ENCODE measurements at places on chromosomes 7 and 10.

DNA sequence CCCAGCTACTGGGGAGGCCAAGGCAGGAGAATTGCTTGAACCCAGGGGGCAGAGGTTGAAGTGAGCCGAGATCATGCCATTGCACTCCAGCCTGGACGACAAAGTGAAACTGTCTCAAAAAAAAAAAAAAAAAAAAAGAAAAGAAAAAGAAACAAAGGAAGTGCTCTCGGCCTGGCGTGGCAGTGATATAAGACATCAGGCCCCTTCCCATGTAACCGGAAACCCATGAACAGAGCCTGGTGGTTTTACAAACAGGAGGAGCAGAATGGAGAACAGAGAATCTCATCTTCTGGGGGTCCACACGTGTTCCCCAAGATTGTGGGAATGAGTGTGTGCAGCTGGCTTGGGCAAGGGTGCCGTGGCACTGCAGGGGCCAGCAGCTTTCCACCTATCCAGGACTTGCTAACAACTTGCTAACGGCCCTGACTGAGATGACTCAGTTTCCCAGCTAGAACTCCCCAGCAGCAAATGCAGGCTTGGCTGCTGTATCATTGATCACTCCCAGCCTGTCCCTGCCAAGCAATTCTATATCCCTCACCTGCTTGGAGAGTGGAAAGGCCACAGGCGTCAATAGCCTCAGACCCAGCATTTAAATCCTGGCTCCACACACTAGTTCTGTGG lies 103.0 kb downstream of the COL26A1 start:
- DNase-seq: no peak

DNA sequence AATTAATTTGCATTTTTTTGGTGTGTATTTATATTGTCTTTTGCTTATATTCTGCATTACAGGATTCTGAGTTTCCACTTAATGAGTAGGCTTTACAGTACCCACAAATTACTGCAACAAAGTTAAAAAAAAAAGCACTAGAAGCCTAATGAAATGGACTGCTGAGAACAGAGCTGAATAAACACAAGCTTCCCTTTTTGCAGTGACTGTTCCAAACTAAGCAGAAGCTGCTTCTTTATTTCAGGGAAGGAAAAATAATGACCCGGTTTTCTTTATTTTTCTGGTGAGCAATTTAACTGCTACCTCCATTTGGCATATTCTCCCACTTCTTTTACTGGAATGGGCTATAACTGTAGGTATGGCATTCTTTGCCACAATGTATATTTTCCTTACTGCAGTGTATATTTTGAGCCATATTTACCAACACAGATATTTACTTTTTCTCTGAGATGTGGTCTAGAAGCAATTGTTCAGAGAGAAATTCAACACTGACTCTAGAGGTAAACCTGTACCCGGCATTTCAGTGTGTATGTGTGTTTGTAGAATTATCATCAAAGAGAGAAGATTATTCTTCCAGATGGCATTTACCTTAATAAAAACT lies 56.9 kb downstream of the HDAC9 start:
- no peak for DNase-seq

DNA sequence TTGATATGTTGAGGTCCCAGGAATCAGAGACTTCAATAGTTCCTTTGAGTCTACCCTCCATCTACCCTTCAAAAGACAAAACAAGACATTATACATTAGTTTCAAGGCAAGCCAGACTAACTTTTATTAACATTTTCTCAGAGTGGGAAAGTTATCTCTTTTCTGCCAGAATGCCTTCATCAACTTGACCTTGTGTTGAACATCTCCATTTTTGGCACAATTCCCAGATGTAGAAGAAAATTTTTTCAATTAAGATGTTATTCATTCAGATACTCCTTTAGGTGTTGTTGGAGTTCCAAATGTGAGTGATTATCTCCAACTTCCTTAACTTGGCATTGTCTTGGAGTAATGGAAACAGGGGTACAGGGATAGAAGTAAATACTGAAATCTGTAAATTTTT lies 59.1 kb downstream of the NRF1 start:
- no peak for DNase-seq

GRCh38 chr7:142413280-142414000 lies 155.6 kb upstream of the PRSS58 start:
- DNase-seq: no peak

- DNase-seq: no peak
Measured at GRCh38 chr7:108112683-108113082, 17.5 kb downstream of the LAMB4 start.

GRCh38 chr7:4074407-4074806 lies 607.7 kb upstream of the FOXK1 start:
- no peak for DNase-seq

DNA sequence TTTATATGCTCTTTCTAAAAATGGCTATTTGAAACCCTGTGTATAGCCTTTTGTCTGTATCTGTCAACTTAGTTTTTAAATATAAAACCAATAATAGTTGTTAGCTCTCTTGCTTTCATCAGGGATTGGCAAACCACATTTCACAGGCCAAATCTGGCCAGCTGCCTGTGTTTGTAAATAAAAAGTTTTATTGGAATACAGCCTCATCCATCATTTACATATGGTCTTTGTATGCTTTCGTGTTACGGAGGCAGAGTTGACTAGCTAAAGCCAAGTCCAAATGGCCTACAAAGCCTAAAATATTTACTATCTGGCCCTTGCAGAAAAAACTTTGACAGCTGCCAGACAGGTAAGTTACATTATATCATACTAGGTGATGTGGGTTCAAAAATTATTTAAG lies 235.0 kb downstream of the BICC1 start:
- DNase-seq: no peak

- DNase-seq: no peak
Measured at GRCh38 chr10:132624061-132624846, 86.7 kb downstream of the INPP5A start.

DNA sequence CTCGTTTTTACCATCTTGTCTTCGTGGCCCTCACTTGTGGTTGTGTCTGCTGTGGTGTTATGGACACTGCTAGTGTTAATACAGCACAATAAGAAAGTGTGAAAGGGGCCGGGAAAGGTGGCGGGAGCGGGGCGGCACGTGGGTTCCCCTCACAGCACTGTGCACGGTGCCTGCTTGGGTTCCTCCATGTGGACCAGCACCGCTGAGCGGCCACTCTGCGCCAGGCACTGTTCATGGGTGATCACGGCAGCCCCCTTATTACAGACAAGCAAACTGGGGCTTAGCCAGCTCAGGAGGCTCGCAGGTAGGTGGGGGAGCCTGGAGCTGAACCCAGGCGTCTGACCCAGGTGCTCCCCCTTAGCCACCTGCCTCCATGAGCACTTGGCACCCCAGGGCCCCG lies 12.2 kb downstream of the SUN1 start:
- DNase-seq: no peak

GRCh38 chr10:93458821-93459257 lies 23.3 kb downstream of the MYOF start:
- no peak for DNase-seq

GRCh38 chr10:101649525-101650085 lies 45.4 kb downstream of the FBXW4 start:
- DNase-seq: no peak

- no peak for DNase-seq
Measured at GRCh38 chr7:66110856-66111255, 3.8 kb upstream of the CRCP start.

GRCh38 chr7:1858435-1859265 lies 188.6 kb downstream of the ELFN1 start:
- no peak for DNase-seq

DNA sequence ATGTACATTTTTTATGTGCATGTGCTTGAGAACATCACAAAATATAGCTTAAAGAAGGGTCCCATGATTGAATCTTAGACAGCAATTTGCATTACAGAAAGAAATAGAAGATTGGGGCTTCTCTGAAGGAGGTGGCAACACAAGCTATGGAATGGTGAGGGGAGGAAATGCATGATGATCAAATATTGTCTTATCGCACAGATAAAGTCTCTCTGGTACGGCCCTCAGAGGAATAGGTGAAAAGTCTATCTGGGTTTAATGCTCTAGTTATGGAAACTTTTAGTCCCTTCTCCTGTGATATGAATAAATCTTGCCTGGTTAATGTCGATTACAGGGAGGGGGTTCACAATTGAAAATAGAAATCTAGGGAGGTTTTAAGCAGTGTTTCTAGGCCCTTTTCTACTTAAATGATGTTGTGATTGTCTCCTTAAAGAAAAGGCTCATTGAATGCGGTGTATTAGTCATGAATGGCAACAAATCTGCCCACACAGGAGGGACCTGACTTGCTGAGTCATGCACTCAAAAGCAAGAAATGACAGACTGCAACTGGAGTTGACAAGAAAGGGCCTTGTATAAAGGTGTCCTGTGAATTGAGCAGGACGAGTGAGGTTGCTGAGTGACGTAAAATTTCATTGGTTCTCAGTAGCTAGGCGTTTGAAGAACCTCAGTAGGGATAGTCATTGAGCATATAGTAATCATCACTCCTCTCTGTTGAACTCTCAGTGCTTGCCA lies 133.4 kb upstream of the CSTF2T start:
- DNase-seq: no peak

- no peak for DNase-seq
Measured at GRCh38 chr7:86999750-87000149, 59.7 kb downstream of the ELAPOR2 start.

- DNase-seq: no peak
Measured at GRCh38 chr7:105906695-105907094, 30.3 kb upstream of the ATXN7L1 start.

GRCh38 chr10:116130006-116130405 lies 143.0 kb downstream of the GFRA1 start:
- DNase-seq: no peak

GRCh38 chr10:110508806-110509544 lies 11.3 kb downstream of the DUSP5 start:
- DNase-seq: no peak

GRCh38 chr7:128425850-128426249 lies 16.1 kb upstream of the IMPDH1 start:
- DNase-seq: peak; percentile 82

DNA sequence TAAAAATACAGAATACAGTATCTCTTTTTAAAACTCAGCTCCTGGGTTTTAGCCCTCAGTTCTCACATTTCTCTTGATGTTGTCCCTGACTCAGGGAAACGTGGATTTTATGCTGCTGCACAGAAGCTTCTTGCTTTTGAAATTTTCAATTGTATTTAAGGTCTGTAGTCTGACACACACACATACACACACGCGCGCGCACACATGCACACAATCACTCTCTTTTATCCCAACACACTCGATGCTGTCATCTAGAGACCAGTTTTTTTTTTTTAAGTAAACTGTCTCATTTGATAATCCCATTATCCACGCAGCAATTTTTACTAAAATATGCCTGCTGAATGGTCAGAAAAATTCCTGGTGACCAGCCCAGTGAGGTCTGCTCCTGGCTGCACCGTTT lies 108.6 kb downstream of the KMT2E start:
- no peak for DNase-seq

- DNase-seq: peak; percentile 31
Measured at GRCh38 chr7:129951226-129952085, 1.3 kb downstream of the UBE2H start.

GRCh38 chr7:68564306-68565135 lies 1033.8 kb upstream of the AUTS2 start:
- no peak for DNase-seq

DNA sequence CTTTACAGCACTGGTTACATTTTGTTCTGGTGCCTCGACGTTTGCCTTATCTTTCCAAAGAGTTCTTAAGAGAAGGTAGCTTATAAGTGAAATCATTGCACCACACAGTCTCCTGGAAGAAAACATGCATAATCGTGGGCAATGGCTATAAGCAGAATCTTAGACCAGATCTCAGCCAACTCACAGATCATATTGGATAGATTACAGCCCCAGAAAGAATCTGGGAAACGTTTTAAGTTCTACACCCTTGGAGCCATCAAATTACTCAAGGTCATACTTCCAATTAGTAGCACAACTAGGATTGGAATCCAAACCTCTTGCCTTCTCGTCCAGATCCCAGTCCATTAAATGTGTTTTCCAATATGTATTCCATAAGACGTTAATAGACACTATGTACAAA lies 8.8 kb upstream of the PDCD4 start:
- no peak for DNase-seq

DNA sequence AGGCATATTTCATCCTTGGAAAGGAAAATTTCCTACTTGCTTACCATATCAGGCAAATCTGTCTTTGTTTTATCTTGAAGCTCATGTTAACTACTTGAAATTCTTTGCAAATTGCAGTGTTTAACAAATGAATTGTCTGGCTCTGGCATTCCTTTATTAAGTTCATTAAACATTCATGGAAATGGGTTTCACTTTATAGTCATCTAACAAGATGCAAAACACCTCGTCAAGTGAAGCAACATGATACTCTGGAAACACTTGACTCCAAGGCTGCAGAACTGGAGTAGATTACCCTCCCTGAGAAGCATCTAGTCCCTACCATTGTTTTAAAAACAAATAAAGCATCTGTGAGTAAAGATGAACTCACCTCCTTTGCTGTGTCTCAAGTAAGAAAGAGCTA lies 1086.9 kb downstream of the NRG3 start:
- DNase-seq: no peak

DNA sequence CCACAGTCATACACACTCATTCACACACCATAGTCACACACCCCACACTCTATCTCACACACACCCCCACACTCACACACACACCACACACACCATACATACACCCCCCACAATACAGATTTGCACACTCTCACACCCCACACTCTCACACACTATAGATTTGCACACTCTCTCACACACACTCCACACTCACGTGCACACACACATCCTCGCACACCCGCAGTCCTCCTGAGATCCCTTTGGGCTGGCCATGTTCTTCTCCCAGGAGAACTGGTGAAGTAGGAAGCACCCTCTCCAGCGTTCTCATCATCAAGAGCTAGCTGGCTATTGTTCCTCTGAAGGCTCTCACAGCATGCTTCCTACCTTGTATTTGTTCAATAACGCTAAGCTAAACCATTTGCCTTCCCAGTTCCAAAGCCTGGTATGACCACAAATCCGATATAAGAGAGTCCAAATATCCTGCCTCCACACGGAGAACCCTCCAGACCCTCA lies 86.2 kb downstream of the HECW1 start:
- DNase-seq: no peak

DNA sequence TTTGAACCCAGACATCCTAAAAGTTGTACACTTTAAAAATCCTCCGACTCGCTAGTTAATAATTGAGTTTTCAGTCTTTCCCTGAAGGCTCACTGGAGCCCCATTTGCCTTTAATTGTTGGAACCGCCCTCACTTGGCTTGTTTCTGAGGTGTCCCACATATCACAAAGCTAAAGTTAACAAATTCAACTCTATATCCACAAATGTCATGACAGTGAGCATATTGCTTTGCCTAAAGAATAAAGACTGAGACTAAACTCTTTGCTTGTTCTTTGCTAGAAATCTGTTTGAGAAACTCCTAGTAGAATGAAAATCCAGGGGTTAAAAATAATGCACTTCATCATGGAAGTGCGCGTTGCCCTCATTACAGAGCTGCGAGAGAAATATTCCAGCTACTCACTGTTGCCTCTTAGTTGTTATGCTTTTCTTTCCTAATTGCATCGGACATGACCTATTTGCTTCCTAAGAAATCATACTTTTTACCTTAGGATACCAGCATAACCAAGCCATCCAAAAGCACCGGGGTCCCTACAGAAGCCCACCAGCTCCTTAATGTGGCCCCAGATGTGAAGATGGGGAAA lies 752 bp downstream of the THSD7A start:
- DNase-seq: no peak

Data from CD4-positive, alpha-beta T cell treated with Interleukin-10 for 1 hour (primary cell).